ENCODE measurements at places on chromosomes 4 and X.

GRCh38 chr4:26058537-26058936 is 144.5 kb downstream of the SMIM20 start:
- DNase-seq = peak; percentile 25

DNA sequence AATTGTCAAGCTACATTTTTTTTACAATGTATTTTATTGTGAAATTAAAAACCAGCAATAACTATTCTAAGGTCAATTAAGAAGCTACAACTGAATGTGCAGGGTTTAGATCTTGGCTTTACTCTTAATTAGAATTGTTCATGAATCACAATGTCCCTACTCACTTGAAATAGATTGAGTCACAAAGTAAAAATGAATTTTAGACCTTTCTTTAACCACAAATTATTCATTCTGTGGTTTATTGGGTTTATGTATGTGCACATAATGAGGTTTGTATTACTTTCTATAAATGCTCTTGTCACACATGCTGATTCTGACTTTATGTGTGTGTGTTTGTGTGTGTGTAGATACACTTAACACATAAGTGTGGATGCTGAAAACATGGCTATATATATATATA is 647.0 kb upstream of the AADAT start:
- no peak for DNase-seq

DNA sequence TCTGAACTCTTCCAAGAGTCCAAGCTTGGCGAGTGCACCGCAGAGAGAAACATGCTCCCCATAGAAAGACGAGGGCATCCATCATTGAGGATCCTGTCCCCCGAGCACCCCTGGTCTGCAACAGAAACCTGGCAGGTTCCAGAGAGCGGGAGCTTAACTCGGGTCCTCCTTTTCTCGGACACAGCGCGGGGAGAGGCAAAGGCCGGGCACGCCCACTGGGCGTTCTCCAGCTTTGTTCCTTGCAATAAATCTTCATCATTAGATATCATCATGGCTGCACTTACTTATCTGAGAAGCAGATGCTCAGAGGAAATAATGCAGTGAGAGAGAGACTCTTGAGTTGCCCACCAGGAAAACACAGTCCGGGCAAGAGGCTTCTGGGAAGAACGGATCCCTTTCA is 90.1 kb upstream of the PSAPL1 start:
- DNase-seq = no peak

DNA sequence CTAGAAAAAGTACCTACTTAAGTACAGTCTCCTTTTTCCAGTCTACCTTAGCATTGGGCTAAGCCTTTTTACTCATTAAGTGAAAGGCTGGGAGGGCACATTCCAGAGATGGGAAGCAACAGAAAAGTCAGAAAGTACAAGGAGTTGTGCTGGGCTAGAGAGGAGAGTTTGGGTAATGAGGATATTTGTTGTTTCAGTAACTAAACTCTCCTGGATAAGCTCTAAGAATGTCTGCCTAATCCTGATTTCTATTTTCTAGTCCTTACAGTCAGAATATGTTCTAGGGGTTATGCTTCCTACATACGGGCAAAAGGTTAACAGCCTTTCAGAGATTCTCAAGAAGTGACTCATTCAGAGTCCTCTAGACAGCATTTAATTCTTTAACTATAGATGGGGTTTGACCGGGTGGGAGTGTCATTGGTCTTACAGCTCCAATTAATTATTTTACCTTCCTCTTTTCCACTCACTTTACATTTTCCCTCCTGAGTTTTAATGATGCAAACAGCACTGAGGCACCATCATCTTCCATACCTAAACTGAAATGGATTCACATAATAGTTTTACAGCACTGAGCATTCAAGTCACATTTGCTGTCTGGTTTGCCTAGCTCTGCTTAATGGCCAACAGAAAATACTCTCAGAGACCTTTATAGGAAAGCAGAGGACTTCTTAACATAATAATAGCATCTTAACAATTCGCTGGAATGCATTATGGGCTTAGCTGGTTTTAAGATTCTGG is 42.9 kb downstream of the USP26 start:
- no peak for DNase-seq

GRCh38 chr4:101019941-101020401 is 327.4 kb downstream of the PPP3CA start:
- DNase-seq = no peak

DNA sequence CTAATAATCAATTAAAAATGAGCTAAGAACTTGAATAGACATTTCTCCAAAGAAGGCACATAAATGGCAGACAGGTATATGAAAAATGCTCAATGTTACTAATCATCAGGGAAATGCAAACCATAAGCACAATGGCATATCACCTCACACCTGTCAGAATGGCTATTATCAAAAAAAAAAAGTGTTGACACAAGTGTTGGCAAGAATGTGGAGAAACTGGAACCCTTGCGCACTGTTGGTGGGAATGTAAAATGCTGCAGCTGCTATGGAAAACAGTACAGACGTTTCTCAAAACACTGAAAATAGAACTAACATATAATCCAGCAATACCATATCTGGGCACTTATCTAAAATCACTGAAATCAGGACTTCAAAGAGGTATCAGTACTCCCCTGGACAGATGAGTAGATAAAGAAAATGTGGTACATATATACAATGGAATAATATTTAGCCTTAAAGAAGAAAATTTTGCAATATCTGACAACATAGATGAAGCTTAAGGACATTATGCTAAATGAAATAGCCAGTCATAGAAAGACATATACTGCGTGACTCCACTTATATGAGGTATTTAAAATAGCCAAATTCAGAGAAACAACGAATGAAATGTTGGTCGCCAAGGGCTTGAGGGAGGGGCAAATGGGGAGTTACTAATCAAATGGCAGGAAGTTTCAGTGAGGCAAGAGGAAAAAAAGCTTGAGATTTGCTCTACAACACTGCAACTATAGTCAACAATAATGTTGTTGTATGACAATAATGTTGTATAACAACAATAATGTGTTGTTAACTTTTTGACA is 175.5 kb downstream of the WDFY3 start:
- DNase-seq = no peak

DNA sequence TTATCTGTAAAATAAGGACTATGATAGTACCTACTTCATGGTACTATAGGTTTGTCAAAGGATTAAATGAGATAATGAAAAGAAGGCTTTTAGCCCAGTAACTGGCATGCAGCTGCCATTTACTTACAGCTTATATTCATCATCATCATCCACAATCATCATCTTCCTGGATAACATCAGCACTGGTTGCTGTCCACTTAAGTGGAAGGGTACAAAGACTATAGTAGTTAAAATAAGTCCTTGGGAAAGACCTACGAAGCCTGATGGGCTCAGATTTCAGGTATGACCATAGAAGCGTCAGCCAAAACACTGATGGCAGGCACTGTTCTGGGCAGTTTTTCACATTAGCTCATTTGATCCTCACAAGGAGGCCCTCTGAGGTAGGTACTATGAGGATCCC is 20.6 kb downstream of the CCDC149 start:
- no peak for DNase-seq

DNA sequence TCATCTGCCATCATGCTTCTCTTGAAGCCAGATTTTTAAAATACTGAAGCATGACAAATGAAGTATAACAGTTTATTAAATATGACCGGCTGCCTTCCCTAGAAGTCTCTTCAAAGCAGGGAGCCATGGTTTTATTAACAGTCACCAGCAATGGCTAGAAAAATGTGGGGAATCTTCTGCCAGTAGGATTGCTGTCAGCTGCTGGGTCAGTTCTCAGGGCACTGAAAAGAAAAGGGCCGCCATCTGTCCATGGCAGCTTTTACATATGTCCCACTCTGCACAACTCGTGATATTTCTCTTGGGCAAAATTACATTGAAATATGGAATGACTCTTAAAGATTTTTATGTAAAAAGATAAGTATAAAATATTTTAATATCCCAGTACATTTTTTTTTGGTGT is 2.8 kb downstream of the CCNG2 start:
- DNase-seq = no peak

GRCh38 chrX:7109049-7109531 is 38.4 kb upstream of the STS start:
- no peak for DNase-seq

DNA sequence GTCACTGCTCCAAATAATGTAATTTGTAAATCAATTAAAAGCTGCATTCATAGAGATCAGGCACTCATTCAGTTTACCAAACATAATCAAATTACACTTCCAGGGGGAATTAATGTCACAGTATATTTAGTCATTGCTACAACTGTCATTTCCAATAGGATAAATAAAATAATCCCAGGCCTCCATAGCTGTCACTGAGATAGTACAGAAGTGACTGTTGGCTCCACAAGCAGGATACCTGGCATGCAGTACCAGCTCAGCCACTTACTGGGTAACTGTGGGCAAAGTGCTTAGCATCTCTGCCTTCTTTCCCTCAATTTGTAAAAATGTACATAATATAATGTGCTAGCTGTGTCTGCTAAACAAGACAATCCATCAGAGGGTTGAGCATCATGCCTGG is 128.1 kb downstream of the CAMK2D start:
- DNase-seq = no peak

DNA sequence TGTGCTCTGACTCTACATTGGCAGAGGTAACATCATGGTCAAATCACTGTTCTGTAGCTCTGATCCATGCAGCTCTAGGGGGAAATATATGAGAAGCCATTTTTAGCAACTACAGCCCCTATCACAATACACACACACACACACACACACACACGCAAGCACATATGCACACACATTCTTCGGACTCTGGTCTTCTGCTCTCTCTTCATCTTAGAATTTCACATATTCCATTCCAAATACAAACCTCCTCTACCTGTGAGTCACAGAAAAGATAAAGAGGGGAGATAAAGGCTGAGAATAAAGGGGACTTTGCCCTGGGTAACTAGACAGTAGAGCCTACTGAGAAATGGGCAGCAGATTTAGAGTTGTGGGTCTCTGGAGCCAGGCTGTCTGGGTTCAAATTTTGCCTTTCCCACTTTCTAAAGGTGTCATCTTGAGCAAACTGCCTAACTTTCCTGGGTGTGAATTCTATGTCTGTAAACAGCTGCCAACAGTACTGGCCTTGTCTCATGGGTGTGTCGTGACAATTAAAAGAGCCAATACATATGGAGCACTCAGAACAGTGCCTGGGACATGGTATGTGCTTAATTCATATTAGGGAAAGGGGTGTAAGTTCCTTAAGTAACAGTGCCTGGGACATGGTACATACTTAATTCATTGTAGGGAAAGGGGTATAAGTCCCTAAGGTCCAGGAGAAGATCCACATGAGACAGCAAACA is 11.6 kb upstream of the RASL11B start:
- DNase-seq = no peak

GRCh38 chr4:166673911-166674310 is 560.4 kb downstream of the SPOCK3 start:
- DNase-seq = no peak

DNA sequence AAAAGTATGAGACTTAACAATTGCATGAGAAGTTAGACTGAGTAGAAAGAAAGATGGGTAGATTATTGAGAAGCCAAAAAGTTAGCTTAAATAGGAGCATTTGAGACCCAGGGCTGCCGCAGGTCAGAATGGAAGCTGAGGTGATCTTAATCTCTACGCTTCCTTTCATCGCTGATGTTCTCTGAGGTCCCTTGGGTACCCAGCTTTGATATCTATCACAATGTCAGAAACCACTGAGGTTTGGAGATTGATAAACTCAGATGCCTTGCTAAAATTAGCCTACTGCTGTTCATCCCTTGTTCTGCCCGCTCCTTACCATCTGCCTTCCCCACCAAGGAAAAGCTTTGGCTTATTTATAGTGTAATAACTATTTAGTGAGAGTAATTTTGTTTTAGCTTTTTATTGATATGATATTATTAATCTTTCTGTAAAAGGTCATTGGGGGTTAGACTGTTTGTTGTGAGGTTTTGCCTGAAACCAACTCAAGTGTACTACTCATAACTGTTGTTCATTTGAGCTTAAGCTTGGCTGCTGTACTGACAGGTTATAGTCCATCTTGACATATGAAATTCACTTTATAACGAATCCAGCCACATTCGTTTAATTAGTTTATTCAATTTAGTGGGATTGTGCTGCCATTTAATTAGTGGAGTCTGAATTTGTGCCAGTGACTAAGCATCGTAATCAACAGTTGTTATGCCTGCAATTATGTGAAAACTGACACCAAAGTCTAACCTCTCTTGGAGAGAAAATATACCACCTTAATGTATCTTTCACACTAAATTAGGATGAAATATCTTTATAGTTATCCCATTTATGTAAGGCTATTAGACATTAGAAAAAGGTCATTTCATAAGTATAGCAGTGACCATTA is 15.1 kb downstream of the MCUB start:
- no peak for DNase-seq

DNA sequence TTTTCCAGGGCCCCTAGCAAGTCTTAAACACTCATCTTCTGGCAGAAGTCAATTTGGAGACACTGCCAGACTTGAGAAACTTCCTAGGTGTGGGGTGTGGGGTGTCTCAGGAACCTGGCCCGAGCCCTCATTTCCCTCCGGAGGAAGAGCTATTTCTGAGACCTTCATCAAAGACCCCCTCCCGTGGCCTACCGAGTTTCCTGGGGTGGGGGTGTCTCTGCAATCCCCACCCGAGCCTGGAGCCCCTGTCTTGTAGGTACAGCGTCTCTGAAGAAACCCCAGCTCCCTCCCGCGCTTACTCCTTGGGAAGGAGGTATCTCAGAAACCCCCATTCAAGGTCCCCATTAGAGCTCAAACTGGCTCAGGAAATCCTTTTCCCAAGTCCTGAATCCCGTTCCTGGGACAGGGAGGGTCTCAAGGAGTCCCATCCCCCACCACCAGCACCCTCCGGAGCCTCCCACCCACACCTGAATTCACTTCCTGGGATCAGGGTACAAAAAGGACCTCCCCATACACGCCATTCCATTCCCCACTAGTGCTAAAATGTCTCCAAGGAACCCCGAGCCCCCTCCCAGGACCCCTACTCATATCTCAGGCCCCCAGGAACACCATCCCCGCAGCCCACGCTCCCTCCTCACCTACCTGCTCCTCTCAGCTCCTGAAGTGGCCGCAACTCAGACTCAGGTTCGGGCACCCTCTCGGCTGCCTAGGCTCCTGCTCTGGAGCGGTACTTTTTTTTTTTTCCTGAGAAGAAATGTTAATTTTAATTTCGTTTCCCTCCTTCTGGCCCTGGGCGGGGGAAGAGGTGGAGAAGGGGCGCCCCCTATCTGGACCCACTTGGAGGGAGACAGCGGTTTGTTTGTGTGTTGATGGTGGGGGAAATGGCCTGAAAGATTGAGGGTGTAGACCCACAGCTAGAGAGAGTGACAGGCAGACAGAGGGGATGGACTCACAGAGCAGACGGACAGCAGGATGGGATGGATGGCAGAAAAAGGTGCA is 1.1 kb downstream of the SLC38A5 start:
- DNase-seq = peak; percentile 15

DNA sequence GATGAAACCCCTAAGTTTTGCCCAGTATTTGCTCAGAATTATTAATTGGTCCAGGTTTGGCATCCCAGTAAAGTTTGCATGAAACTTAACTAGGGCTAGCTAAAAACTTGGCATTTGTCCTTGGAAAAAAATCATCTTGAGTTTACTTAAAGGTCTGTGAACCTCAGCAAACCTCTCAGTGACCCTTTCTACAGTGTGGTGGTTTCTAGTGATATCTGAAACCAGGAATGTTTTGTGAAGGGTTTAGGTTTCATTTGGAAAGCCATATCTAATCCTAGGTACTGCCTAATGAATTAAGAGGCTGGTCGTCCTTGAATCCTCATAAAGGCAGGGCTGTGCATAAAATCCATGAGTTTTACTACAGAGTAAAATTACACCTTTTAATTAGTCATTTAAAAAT is 218.5 kb upstream of the ANKRD50 start:
- no peak for DNase-seq

- no peak for DNase-seq
These were observed 147.9 kb upstream of the FGF13 start for GRCh38 chrX:138859421-138859820.
